ENCODE measurements at places on chromosomes 4 and X.
A peak's percentile ranks its signal among the peaks of the same experiment; 100 is the strongest.

DNA sequence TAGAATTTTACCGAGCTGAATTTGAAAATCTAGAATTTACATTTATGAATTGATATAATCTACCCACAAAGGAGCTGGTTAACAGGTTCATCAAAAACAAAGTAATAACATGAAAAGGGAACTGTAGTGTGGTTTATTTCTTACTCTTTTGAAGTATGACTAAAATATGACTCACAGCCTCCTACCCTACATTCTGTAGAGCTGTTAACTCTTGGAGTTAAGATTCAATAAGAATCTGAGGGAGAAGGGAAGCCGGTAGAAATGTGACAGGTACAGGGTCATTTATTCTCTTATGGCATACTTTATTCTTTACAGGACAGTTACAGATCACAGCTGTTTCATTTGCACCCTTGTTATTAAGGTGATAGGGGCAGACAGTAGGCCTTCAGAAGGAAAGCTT lies 132.2 kb upstream of the FAM47B start:
- DNase-seq = no peak

DNA sequence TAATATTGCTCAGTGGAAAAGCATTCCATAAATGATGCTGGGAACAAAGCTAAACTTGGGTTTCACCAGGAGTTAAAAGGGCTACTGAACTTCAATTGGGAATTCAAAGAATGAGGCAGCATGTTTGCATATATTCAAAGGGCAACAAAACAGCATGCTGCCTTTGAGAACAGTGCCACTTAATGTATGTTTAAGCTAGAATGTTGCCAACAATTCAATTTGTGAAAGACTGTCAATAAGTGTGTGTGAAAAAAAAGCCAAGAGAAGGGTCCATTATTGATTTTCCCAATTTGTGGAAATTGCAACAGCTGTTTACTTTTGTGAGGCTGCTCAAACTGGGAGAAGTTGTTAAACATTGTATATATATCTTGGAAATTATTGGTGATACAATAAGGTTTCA lies 701.9 kb upstream of the ACTRT1 start:
- no peak for DNase-seq

DNA sequence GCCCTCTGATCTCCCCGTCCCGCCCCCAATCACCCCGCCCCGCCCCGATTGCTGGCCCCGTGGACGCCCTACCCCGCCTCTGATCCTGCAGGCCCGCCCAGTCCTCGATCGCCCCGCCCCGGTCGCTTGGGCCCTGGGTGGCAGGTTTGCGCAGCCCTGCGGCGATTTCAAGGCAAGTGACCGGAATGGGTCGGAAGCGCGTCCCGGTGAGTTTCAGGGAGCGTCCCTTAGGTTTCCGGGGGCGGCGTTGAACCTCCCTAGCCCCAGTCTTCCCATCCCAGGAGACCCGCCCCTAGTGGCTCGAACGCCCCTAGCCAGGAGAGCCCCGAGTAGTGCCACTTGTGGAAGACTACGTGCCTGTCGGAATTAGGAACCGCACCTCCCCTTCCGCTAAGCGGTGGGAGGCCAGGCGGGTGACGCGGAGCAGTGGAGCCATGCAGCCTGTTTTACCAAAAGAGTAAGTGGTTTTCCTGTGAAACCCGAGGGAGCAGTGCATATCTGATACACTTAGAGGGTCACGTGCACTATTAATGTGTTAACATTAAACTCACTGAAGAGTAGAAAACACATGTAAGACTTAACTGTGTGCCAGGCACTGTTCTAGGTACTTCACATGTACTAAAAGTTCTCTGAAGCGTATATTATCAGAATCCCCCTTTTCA lies 354 bp upstream of the TEC start:
- peak; percentile 97 for DNase-seq

DNA sequence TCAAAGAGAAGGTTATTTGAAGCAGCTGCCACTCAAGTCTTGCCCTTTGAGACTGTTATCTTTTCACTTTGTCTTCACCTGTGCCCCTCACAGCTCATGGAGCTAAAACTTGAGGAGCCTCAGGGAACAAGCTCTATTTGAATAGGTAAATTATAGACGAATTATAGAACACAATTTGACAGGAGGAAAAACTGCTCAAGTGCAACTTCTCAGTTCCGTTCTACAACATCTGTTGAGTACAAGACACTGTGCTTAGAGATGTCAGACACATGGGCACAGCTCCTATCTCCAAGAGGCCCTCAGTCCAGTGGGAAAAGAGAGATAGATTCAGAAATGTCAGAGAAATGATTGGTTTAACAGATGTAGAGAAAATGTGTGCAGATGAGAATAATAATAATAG lies 5.1 kb downstream of the PPP1R2C start:
- peak; percentile 12 for DNase-seq

DNA sequence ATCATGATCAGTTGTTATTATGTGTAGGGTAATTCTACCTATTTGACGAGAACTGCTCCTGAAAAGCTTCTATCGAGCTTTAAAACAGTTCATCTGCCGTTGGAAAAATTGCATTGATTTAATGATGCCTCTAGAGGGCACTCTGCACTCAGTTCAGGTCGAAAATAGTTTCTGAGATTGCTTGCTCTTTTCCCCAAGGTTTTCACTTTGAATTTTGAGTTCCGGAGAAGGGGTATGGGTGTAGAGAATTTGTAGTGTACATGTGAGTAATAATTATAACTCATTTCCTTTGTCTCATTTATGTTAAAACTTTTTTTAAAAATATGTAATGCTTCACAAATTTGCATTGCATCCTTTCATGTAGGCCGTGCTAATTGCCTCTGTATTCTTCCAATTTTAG lies 28.4 kb upstream of the TNIP3 start:
- DNase-seq = peak; percentile 68

- DNase-seq = no peak
These were observed 1826.3 kb upstream of the IGFBP7 start for GRCh38 chr4:58936436-58936835.

- DNase-seq = no peak
These were observed 171.9 kb upstream of the GALNT7 start for GRCh38 chr4:172996571-172997216.

Measured in GM12865 (cell line).